ENCODE measurements at places on chromosomes 7 and 10.

DNA sequence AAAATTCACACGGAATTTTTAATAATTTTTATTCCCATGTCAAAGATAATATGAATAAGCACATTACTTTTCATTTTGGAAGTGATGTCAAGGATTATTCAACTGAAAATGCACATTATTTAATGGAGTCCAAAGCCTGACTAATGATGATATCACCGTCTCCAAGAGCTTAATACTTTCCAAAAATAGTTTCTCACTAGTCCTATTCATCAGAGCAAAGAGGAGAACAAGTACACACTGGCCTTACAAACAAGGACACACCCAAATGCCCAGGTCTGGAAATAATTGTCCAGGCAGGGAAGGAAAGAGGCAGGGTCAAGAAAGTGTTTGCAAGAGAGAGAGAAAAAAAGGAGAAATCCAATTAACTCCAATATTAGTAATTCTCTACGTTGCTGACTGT lies 216.8 kb upstream of the CCDC6 start:
- no peak for DNase-seq

GRCh38 chr7:99459087-99459486 lies 6.9 kb downstream of the ATP5MF start:
- no peak for DNase-seq

- no peak for DNase-seq
Observed at GRCh38 chr10:103905441-103905840, 12.5 kb downstream of the STN1 start.

- no peak for DNase-seq
Observed at GRCh38 chr7:126790763-126791162, 462.0 kb downstream of the GRM8 start.

DNA sequence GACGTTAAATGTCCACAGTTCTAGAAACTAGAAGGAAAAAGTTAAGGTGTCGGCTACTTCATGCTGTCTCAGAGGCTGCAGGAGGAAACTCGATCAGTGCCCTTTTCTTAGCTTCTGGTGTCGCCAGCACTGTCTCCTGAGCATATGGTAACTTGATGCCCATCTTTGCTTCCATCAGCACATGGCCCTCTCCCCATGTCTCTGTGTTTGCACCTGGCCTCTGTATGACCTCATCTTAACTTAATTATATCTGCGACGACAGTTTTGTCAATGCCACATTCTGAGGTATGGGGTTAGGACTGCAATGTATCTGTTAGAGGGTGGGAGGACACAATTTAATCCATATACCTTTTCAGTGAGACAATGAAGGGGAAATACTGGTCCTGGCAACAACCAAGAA lies 449.9 kb downstream of the POM121L12 start:
- no peak for DNase-seq

GRCh38 chr7:155850766-155851678 lies 38.8 kb upstream of the SHH start:
- DNase-seq: no peak

DNA sequence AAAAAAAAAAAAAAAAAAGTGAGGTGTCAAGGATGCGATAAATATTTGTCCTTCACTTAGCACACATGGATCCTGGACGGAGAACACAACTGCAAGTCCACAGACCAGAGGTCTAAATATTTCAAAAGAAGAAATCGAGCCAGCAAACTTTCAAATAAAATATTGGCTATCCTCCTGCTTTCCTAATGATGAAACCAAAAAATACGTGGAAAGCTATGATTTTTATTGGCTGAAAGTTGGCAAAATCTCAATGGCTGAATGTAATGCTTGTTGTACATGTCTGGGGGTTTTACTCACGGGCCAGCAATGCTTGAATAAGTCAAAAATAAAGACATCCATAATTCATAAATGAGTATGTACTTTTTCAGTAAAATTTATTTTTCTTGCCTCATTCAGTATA lies 19.0 kb upstream of the MGMT start:
- no peak for DNase-seq

DNA sequence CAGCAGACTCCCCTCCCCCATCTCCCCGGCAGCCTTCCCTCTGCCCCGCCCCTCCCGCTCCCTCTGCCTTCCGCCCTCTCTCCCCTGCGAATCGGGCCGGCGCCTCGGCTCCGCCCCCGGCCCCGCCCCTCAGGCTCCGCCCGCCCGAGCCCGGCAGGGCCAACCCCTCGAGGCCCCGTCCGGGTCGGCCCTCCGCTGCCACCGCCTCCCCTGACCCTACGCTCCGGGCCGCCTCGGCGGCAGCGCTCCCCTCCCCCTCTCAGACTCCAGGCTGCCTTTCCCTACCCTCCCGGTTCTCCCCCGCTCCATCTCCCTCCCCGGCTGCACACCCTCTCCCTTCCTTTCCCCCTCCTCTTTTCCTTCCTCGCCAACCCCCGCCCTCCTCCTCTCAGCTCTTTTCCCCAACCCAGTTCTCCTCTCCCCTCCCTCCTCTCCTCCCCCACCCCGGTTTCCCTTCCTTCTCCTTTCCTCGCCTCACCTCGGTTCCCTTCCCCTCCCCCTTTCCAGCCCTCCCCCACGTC lies 1.6 kb downstream of the ZNF467 start:
- peak; percentile 56 for DNase-seq
